Nasal cavity respiratory epithelium epithelial cell of viscerocranial mucosa (primary cell): ENCODE measurements at places on chromosomes 7 and 10. TPM values are rescaled to one million over a fixed set of nuclear protein-coding genes. Genes with fewer than 3 reads are reported as not detected.

The HYAL4 gene
- total RNA-seq = under 0.01 and 0.14 TPM in 2 replicates

The MRC1 gene
- not detected in 2 replicates for total RNA-seq

The TMEM236 gene
- total RNA-seq = under 0.01 and 0.07 TPM in 2 replicates

The HTR7 gene
- 23.2 and 25.3 TPM in 2 replicates for total RNA-seq

The LIPJ gene
- total RNA-seq = under 0.01 TPM in 1 of 2 replicates, not detected in the other

The SPDYE2B gene
- not detected in 2 replicates for total RNA-seq

The GPR22 gene
- not detected in 2 replicates for total RNA-seq
